RPMI7951 (cell line): ENCODE measurements at places on chromosomes 3 and 15.

DNA sequence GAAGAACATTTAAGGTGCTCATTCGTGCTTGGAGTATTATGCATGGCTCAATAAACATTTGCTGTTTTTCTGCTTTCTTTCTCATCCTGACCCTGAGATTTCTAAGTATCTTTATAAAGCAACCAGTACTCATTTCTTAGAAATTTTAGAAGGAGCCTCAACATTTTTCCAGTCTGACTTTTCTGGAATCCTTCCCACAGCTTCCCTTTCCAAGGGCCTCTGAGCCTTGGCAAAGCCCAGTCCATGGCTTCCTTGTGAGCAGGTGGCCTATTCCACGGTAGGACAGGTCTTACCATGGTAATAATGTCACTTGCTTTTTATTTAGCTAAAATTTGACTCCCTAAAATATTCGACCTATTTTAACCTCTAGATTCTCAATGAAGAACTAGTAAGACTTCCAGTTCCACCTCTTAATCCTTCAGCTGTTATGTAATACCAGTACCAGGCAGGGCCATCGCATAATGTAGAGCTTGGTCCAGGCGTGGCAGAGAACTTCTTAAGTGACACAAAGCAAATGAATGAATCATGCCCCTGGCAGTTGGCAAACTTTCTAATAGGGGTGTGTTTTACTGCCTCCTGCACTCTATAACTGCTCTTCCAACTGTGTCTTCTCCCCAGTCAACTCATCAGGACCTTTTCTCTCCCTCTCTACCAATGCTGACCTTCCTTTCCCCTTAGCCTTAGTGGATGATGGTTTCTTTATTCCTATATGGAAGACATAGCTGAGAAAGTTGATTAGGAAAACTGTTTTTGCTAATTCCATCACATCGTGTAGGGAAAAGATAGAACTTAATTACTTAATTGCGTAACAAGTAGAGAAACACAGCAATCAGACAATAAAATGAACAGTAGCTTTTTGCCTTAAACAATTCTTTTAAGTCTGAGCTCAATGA is 894 bp upstream of the TM4SF4 start:
- DNase-seq, result peak; percentile 90

- no peak for DNase-seq
Observed at GRCh38 chr3:196093317-196094111, 11.6 kb upstream of the TFRC start.

- peak; percentile 100 for DNase-seq
Observed at GRCh38 chr3:109685084-109686079, 348.0 kb upstream of the DPPA4 start.

GRCh38 chr15:68208636-68209240 is 3.6 kb upstream of the CALML4 start:
- no peak for DNase-seq

- no peak for DNase-seq
Observed at GRCh38 chr3:147119346-147119745, 287.0 kb downstream of the ZIC4 start.
